Breast epithelium (tissue), 4 donors: ENCODE measurements at places on chromosomes 2 and 18.

- no peak for DNase-seq
- H3K4me1 ChIP-seq = no peaks in the 10 kb centered on the region
- no peaks in the 10 kb centered on the region for H3K36me3 ChIP-seq
- H3K4me3 ChIP-seq = no peak overlapping the region
- H3K27ac ChIP-seq = no peak overlapping the region
These were observed 143.5 kb downstream of the TCF4 start for GRCh38 chr18:55444536-55444935.

DNA sequence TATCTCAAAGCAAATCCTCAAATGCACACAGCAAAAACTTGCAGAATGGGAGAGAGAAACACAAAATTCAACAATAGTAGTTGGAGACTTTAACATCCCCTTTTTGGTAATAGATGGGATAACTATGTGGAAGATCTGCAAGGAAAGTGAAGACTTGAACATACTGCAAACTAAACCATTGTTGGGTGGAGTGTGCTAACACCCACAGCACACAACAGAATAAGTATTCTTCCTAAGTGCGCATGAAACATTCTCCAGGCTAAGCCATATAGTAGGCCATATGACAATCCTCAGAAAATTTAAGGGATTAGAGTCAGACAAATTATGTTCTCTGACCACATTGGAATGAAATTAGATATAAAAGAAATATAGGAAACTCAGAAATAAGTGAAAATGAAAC is 230.6 kb downstream of the FBXO15 start:
- H3K27me3 ChIP-seq = no peaks in the 10 kb centered on the region
- no peak overlapping the region for H3K4me3 ChIP-seq
- H3K27ac ChIP-seq = no peak overlapping the region
- no peaks in the 10 kb centered on the region for H3K4me1 ChIP-seq

DNA sequence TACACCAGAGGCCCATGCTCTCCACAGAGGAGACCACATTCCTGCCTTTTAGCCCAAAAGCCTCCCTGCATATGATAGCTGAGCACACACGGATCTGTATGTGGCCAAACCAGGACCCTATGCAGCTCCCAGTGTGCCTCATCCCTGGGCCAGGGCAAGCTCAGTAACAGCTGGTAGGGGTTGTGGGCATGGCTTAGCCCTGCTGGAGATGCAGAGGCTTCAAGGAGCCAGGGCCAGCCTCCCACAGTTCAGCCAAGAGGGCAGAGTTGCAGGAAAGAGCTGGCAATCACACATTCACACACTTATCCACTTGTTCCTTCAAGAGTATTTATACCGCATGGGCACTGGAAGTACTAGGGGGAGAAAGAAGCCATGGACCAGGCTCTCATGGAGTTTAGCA is 1.6 kb upstream of the LIMS2 start:
- no peaks in the 10 kb centered on the region for H3K27me3 ChIP-seq
- H3K27ac ChIP-seq = no peak overlapping the region
- no peaks in the 10 kb centered on the region for H3K4me1 ChIP-seq
- DNase-seq = no peak

DNA sequence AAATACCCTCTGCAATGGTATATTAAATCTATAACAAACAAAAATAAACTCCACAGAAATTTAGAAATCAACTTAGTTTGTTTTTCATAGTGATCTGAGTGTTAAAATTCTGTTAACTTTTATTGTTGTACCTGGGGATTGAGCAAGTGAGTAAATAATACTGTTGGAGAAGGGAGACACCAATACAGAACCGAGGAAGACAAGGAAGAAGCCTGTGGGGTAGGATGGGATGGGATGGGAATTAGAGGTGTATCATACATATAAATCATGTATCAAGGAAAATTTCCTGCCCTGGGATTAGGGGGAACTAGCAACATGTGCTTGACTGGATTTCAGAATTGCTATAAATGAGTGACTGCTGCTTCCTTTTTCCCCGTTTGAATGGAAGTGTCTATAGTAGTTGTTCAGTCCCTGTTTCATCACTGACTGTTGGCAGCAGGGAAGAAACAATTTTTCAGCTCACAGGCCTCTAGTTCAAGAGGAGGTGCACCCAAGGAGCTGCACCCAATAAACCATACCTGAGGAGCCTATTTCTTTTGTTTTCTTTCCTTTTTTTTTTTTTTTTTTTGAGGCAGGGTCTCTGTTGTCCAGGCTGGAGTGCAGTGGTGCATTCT is 53.1 kb downstream of the SP110 start:
- no peak overlapping the region for H3K4me3 ChIP-seq
- no peak for DNase-seq
- no peaks in the 10 kb centered on the region for H3K27me3 ChIP-seq
- no peaks in the 10 kb centered on the region for H3K36me3 ChIP-seq

DNA sequence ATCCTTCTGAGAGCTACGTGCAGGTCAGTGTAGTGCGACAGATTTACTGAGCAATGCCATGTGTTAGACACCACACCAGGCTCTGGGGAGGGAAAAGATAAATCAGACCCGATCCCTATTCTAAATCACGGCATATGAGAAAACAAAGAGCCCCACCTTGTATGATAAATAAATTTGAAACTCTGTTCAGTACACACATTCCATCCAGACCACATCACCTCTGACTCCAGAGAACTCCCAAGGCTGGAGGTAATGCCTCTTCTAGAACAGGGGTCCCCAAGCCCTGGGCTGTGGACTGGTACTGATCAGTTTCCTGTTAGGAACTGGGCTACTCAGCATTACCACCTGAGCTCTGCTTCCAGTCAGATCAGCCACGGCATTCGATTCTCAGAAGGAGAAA is 77.3 kb downstream of the QPCT start:
- DNase-seq = no peak
- no peaks in the 10 kb centered on the region for H3K4me1 ChIP-seq
- no peak overlapping the region for H3K4me3 ChIP-seq
- no peaks in the 10 kb centered on the region for H3K36me3 ChIP-seq
- no peaks in the 10 kb centered on the region for H3K27me3 ChIP-seq
- no peak overlapping the region for H3K27ac ChIP-seq

GRCh38 chr2:56749152-56749752 is 565.5 kb downstream of the CCDC85A start:
- no peak overlapping the region for H3K4me3 ChIP-seq
- no peaks in the 10 kb centered on the region for H3K4me1 ChIP-seq
- no peak for DNase-seq
- no peaks in the 10 kb centered on the region for H3K36me3 ChIP-seq
- H3K27ac ChIP-seq = no peak overlapping the region
- H3K27me3 ChIP-seq = no peaks in the 10 kb centered on the region

- H3K4me1 ChIP-seq = no peaks in the 10 kb centered on the region
- no peaks in the 10 kb centered on the region for H3K27me3 ChIP-seq
- DNase-seq = no peak
- H3K27ac ChIP-seq = no peak overlapping the region
These were observed 66.2 kb downstream of the SKA1 start for GRCh38 chr18:50441016-50441415.

DNA sequence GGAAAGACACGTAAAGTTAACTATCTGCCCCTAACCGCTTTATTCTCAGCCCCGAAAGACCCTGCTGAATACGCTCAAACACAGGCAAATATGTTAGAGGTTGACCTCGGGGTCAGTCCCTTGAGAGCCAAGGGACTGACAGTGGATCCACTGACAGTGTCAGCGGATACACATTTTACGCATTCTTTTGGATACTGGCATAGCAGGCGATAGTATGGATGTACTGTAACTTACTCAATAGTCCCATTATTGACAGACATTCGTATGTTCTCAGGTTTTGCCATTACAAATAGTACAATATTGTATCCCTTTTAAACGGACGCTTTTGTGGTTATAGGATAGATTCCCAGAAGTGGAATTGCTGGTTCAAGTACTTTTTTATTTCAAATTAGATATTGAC is 13.4 kb downstream of the ATP6V1B1 start:
- H3K36me3 ChIP-seq = no peaks in the 10 kb centered on the region
- no peak overlapping the region for H3K27ac ChIP-seq
- no peak overlapping the region for H3K4me3 ChIP-seq
- no peaks in the 10 kb centered on the region for H3K4me1 ChIP-seq
- H3K27me3 ChIP-seq = no peaks in the 10 kb centered on the region

DNA sequence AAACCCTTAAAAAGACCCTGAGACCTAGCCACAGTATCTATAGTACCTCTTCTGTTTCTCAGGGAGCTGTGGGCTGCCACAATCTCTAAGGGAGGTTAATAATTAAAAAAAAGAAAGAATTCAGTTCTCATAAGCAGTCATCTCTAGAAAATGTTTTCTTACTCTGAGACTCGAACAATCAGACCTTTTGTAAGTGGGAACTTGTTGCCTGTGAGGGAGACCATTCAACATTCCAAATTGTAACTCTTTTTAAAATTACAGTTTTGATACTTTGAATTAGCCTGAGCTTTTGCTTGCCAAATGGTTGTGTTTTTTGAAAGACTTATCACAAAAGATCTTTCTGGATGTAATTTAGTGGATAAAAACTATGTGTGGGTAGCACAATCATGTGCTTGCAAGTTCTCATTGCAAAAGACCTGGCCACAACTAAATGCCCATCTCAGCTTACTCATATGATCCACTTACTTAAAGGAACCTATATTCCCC is 33.3 kb downstream of the IL1R2 start:
- no peaks in the 10 kb centered on the region for H3K27me3 ChIP-seq
- H3K27ac ChIP-seq = peak overlapping the region; percentile 93
- no peak for DNase-seq

DNA sequence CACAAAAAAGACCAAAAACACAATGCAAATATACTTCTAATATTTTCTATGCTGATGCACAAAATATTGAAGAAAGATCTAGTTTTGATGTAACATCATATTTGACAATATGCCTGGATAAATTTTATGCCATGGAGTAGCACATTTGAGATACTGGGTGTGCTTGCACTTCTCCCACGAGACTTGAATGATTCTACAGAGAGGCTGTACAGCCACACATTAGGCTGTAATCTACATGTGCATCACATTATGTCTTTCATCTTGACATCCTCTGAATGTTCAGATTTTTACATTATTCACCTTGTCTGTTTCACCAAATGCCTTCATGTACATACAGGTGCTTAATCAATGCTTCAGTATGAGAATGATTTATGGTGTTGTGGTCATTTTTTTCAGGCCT is 756.4 kb upstream of the CDH7 start:
- H3K27me3 ChIP-seq = no peaks in the 10 kb centered on the region
- no peak for DNase-seq
- no peaks in the 10 kb centered on the region for H3K36me3 ChIP-seq
- no peak overlapping the region for H3K4me3 ChIP-seq

DNA sequence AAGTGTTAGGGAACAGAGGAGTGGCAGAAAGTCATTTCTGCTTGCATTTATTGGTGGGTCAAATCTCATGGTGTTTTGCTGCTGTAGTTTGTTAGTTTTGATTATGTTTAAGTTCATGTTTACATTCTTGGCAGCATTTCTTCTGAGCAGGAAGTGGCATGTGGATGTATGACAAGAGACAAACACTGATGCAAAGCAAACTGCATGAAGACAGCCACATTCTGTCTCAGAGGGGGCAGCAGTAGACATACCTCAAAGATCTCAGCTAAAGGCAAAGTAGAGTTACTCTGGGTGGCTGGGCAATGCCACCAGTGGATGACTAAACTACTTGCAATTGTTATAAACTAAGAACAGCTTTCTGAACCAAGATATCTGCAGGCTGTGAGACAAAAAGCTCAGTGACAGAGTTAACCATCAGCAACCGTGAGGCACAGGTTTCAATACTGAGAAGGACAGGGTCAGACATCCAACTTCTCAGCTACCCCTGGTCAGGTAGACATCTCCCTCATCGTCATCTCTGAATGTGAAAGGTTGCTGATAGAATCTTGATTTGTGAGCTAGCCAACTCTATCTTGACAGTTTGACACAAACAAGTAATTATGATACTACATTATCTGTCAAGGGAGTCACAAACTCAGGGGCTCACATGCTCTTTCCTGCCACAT is 16.4 kb downstream of the GALNT3 start:
- no peaks in the 10 kb centered on the region for H3K4me1 ChIP-seq
- no peak for DNase-seq
- no peaks in the 10 kb centered on the region for H3K27me3 ChIP-seq
- no peaks in the 10 kb centered on the region for H3K36me3 ChIP-seq
- no peak overlapping the region for H3K4me3 ChIP-seq

DNA sequence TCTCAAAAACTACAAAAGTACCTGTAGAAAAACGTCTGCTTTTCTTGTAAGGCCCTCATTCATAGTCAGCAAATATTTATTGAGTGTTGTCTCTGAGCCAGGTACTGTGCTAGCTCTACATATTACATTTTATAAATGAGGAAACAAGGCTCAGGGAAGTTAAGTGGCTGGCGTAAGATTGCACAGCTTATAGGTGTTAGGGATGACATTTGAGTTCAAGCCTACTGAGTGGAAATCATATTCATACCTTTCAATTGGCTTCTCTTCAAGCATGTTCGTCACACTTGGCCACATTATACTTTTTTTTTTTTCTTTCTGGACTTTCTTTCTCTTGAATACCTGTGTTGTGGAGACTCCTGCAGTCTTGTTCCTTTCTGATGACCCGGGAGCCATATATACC is 5.9 kb downstream of the NCOA1 start:
- no peak overlapping the region for H3K4me3 ChIP-seq
- H3K27ac ChIP-seq = no peak overlapping the region
- no peaks in the 10 kb centered on the region for H3K36me3 ChIP-seq

DNA sequence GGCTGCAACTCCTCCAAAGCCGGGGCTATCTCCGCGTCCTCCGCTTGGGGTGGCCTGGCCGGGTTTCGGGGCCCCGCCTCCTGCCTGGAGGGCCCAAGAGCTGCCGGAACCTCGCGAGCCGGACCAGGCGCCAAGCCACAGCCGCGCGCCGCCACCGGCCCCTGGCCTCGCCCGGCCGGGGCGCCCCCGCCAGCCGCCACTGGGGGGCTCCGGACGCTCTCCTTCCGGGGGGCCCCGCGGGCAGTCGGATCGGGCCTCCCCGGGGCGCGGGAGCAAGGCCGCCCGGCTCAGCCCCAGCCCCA is 17.4 kb upstream of the HAAO start:
- peak; percentile 80 for DNase-seq
- H3K4me3 ChIP-seq = peak overlapping the region; percentile 49
- no peaks in the 10 kb centered on the region for H3K36me3 ChIP-seq
- no peaks in the 10 kb centered on the region for H3K27me3 ChIP-seq

- no peaks in the 10 kb centered on the region for H3K27me3 ChIP-seq
- H3K36me3 ChIP-seq = no peaks in the 10 kb centered on the region
- DNase-seq = no peak
- no peaks in the 10 kb centered on the region for H3K4me1 ChIP-seq
These were observed 296.0 kb upstream of the MC4R start for GRCh38 chr18:60668583-60668982.

DNA sequence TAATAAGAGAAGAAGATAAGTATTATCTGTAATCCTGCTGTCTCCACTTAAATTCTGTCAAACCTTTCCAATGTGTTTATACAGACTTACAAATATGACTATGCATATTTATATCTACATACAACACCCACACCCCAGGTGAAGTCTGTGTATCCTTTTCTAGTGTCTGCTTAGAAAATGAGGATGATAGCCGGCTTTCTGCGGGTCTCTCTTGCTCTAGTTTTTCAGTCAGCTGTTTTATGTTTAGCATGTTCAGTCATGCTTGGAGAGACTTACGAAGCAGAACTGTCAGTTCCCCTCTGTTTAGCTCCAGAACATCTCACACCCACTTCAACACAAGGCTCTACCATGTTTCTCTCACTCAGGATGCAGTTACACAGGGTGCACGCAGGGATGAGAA is 137.3 kb upstream of the NFATC1 start:
- no peaks in the 10 kb centered on the region for H3K36me3 ChIP-seq
- H3K27ac ChIP-seq = no peak overlapping the region
- no peak for DNase-seq
- H3K4me1 ChIP-seq = no peaks in the 10 kb centered on the region
- H3K4me3 ChIP-seq = no peak overlapping the region

GRCh38 chr18:29874519-29875098 is 1167.9 kb downstream of the DSC3 start:
- H3K4me1 ChIP-seq = no peaks in the 10 kb centered on the region
- no peak for DNase-seq
- no peaks in the 10 kb centered on the region for H3K36me3 ChIP-seq
- H3K27ac ChIP-seq = no peak overlapping the region
- H3K27me3 ChIP-seq = no peaks in the 10 kb centered on the region
- H3K4me3 ChIP-seq = no peak overlapping the region
